ENCODE measurements at places on chromosomes 4 and X. TPM values are rescaled to one million over a fixed set of nuclear protein-coding genes. Genes with fewer than 3 reads are reported as not detected.

DNA sequence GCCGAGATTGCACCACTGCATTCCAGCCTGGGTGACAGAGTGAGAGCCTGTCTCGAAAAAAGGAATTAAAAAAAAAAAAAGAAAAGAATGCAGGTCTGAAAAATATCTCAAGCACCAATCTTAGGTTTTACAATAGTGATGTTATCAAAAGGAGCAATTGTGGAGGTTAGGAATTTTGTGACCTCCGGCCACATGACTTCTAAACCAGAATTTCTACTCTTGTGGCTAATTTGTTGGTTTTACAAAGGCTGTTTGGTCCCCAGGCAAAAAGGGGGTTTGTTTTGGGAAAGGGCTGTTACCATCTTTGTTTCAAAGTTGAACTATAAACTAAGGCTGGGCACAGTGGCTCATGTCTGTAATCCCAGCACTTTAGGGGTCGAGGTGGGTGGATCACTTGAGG, 15.4 kb upstream of the ZNF41 start:
- DNase-seq, result no peak

Gene PORCN
- polyA plus RNA-seq, result 19.4 TPM

Gene CLIC2
- 0.61 TPM for polyA plus RNA-seq

GRCh38 chrX:134537179-134537955, 77.4 kb downstream of the HPRT1 start:
- no peak for DNase-seq

Gene CCDC120
- polyA plus RNA-seq, result 3.6 TPM

- no peak for DNase-seq
Measured at GRCh38 chr4:139814323-139815015, 148.8 kb downstream of the MGST2 start.

- DNase-seq, result no peak
Measured at GRCh38 chr4:184450045-184450444, 24.3 kb downstream of the IRF2 start.

DNA sequence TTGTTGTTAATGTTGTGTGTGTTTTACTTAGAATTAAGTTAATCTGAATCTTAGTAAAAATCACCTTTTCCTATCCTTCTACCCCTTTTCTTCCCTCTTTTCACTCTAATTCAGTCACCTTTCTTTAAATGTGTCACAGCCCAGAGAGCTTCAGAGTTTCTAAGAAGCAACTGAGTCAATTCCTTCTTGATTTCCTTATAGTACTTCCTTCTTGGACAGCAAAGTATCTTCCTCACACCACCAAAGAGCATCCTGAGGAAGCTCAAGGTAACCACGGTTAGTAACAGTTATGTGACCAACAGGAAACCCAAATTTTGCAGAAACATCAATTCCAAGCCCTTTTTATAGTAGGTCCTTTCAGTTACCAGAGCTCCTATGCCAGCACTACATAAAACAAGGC, 243.2 kb upstream of the BMP3 start:
- DNase-seq, result no peak

GRCh38 chr4:36285784-36286480, 4.5 kb downstream of the DTHD1 start:
- DNase-seq, result no peak

- no peak for DNase-seq
Measured at GRCh38 chr4:36884151-36884550, 360.4 kb upstream of the NWD2 start.

DNA sequence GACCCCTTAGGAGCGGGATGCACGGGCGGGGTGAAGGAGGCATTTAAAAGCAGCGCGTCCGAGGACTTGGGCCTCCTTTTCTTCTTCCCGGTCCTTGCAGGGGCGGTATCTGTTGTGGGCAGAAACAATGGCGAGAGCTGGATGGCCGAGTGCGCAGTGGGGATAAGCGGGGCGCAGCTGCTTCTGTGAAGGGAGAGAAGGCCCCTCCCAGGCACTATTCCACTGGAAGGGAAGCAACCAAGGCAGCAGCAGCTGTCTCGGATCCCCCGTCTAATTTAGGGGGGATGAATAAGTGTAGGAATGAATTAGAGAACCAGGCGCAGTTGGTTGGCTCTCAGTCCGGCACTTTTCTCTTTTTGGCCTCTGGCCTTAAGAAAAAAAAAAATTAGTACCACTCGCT, 995 bp downstream of the SMARCA5 start:
- peak; percentile 66 for DNase-seq

GRCh38 chrX:23341452-23341851, 6.8 kb downstream of the PTCHD1 start:
- DNase-seq, result no peak

Gene DOK7
- 0.31 TPM for polyA plus RNA-seq

GRCh38 chr4:40986375-40986774, 228.0 kb downstream of the APBB2 start:
- DNase-seq, result no peak

DNA sequence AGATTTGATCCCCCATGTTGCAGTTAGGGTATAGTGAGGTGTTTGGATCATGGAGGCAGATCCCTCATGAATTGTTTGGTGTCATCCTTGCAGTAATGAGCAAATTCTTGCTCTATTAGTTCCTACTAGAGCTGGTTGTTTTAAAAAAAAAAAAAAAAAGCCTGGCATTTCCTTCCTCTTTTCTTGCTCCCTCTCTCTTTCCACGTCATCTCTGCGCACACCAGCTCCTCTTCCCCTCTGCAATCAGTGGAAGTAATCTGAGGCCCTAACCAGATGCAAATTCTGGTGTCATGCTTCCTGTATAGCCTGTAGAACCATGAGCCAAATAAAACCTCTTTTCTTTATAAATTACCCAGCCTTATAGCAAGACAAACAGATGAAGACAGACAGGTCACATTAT, 24.5 kb downstream of the WDR17 start:
- no peak for DNase-seq

DNA sequence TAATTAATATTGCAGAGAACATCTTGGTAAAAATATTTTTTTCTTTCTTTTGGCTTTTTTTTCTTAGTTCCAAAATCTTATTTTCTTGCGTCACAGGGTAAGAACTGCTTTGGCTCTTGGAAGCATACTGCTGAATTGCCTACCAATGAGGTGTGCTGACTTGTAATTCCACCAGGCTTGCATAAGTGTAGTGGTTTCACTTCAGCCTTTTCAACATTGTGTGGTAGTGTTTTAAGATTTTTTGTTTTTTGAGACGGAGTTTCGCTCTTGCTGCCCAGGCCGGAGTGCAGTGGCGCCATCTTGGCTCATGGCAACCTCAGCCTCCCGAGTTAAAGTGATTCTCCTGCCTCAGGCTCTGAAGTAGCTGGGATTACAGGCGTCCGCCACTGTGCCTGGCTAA, 42.4 kb downstream of the N4BP2 start:
- no peak for DNase-seq

Gene RS1
- polyA plus RNA-seq, result not detected

- DNase-seq, result peak; percentile 65
Measured at GRCh38 chr4:10063544-10064300, 42.4 kb upstream of the SLC2A9 start.

DNA sequence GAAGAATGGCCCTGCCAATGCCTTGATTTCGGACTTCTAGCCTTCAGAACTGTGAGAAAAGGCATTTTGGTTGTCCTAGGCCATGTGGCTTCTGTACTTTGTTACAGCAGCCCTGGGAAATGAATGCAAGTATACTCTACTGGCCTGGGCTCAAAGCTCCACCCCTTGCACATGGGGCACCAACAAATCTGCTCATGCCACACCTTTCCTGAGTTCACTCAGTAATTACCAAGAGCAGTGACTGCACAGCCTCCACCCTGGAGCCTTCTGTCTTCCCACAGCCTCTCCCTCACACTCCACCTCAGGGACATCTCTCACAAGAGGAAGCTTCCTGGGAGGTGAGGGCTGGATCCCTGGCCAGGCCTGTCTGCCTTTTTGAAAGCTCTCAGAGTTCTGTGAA, 29.1 kb upstream of the GAB1 start:
- no peak for DNase-seq

GRCh38 chr4:125398263-125399002, 83.7 kb downstream of the FAT4 start:
- DNase-seq, result no peak

Gene PKD2
- 17.9 TPM for polyA plus RNA-seq

- no peak for DNase-seq
Measured at GRCh38 chr4:53563824-53564223, 27.5 kb downstream of the LNX1 start.

DNA sequence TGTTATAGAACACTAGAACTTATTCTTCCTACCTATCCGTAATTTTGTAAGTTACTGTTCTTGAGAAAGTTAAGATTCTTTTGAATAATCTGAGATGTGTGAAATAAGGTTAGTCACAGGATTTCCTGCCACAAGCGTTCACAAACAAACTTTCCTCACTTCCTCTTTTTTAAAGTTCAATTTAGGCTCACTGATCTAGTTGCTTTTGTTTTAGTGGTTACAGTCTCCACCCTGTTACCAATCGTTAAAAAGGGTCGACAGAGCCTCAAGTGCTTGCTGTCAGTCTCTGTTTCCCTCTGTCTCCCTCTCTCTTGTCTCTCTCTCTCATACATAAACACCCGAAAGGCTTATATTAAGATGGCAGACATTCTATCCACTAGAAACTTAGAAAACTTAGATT, 35.9 kb upstream of the STK26 start:
- no peak for DNase-seq

DNA sequence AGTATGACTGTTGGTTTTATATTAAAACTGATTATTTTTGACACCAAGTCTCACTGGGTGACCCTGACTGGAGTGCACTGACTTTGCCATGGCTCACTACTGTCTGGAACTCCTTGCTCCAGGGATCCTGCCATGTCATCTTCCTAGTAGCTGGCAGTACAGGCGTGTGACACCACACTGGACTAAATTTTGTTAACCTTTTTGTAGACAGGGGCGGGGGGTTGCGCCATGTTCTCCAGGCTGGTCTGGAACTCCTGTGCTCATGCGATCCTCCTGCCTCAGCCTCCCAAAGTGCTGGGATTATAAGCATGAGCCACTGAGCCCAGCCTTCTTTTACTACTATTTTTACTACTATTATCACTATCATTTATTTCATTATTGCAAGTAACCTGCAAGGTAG, 8.9 kb downstream of the XAGE1A start:
- DNase-seq, result no peak

Gene CACNA1F
- polyA plus RNA-seq, result 0.23 TPM

DNA sequence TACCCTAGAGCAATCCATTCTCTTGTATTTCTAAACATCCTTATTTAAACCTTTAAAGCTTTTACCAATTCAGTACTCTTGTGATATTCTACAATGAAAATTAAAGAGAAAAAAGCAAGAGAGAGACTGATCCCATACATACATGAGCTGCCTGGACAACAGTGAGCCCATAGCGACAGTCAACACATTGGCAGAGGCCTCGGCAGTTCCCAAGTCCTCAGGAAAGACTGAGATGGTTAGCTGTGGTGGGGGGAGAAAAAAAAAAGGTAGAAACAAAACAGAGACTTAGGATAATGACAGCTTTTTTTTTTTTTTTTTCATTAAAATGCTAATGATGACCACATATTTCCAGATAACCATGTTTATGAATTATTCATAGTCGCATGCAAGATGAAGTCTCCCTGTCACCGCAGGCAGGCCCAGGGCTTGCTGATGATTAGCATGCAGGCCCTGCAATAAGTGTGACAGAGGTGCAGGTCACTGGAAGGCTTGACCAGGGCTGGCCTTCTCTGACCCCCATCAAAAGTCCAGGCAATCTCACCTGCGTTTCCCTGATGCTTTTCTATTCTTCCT, 148.8 kb downstream of the APBB2 start:
- DNase-seq, result no peak

- no peak for DNase-seq
Measured at GRCh38 chr4:152556834-152557233, 20.9 kb upstream of the FBXW7 start.

- no peak for DNase-seq
Measured at GRCh38 chr4:166284221-166284620, 411.2 kb downstream of the TLL1 start.

GRCh38 chrX:6468706-6469105, 66.2 kb downstream of the VCX3A start:
- no peak for DNase-seq

Gene HMX1
- 0.23 TPM for polyA plus RNA-seq

GRCh38 chr4:14652522-14652921, 349.8 kb upstream of the CPEB2 start:
- DNase-seq, result no peak

Gene MAGEA12
- not detected for polyA plus RNA-seq

- no peak for DNase-seq
Measured at GRCh38 chr4:140038031-140038533, 115.9 kb downstream of the MAML3 start.

GRCh38 chr4:145132511-145133098, 34.5 kb downstream of the ABCE1 start:
- DNase-seq, result no peak

GRCh38 chr4:40719008-40719623, 30.6 kb upstream of the NSUN7 start:
- peak; percentile 71 for DNase-seq

DNA sequence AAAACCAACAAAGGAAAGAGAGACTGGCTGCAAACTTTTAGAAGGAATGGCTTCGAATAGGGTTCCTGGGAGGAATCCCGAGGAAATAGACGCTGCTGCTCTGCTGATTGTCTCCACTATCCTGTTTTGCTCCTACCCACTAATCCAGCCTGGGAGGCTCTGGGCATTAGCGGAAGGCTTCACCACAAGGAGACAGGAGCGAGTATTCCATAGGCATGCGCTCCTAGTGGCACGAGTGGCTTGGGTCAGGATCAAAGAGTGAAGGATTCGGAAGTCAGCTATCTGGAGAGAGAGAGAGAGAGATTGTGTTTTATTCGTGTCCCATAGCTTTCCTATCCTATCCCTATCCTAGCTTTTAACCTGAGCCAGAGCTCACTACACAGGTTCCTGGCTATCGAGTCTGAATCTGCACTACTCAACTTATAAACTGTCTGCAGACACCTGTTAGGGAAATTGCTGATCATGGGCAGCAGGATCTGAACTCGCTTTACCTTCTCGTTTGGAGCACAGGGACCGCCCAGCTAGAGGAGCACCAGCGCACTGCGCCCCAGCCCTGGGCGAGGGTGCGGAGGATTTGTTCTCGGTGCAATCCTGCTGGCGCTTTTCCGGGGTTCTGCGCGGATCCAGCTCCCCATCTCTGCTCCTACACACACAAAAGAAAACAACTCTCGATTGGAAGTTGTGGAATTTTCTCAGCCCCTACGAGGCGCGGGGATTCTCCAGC, 740 bp upstream of the NPY2R start:
- peak; percentile 76 for DNase-seq

Gene NAA15
- polyA plus RNA-seq, result 80.1 TPM
